ENCODE measurements at places on chromosomes 7 and 10. TPM values are rescaled to one million over a fixed set of nuclear protein-coding genes. Genes with fewer than 3 reads are reported as not detected.

The CUZD1 gene
- total RNA-seq = 2.7 TPM

The PDCD11 gene
- 19.5 TPM for total RNA-seq

GRCh38 chr7:20895563-20895962 is 108.9 kb upstream of the SP8 start:
- DNase-seq = no peak

- DNase-seq = no peak
These were observed 187.6 kb upstream of the NEBL start for GRCh38 chr10:21084700-21085099.

The HGF gene
- 8.0 TPM for total RNA-seq

GRCh38 chr10:107552963-107553362 is 388.5 kb upstream of the SORCS1 start:
- DNase-seq = no peak

The IL6 gene
- 0.52 TPM for total RNA-seq

DNA sequence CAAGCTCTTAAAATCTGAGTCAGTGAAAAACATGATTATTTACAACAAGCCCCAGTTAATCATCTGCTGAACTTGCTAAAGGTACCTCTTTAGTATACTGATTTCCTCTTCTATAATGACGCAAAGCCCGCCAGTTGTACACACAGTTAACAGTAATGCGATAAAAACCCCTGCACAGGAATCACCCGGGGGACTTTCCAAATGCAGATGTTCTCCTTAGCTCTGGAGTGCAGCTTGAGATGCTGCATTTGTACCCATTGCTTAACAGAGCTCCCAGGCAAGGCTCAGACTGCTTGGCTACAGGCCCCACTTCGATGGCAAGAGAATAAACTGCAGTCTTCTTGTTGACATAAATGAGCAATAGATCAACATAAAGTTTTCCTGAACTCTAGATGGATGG is 279.6 kb upstream of the HGF start:
- DNase-seq = no peak

DNA sequence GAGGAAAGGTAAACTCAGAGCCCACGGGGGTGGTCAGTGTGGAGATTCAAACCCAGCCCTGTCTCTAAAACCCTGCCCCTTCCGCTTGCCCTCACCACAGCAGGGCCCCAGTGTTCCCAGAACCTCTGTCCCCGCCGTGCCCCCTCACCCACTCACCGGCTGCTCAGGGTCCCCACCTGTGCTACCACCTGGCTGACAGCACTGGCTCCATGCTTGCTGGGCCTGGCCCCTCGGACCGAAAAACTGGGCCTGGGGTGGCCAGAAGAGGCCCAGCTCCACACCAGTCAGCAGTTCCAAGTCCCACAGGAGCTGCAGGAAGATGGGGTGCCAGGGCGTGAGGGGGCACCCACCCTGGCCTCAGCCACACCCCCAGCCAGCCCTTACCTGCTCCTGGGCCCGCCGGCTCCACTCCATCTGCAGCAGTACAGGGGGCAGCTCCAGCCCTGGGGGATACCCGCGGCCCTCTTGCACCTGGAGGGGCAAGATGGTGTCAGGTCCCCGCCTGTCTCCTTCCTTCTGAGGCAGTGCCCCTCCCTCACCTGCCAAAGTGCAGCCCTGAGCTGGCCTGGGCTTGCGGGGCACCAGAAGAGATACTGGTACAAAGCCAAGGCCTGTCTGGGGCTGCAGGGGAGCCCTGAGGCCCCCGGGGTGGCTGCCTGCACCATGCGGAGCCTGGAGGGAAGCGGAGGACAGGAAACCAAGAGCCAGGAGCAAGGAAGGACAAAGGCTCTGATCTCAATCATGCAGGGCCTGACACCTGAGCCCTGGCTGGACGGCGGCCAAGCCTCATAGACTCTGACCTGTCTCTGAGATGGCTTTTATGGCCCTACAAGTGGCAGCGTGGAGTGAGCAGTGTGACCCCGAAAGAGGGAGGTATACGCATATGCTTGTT is 11.7 kb downstream of the ATP6V1F start:
- no peak for DNase-seq

DNA sequence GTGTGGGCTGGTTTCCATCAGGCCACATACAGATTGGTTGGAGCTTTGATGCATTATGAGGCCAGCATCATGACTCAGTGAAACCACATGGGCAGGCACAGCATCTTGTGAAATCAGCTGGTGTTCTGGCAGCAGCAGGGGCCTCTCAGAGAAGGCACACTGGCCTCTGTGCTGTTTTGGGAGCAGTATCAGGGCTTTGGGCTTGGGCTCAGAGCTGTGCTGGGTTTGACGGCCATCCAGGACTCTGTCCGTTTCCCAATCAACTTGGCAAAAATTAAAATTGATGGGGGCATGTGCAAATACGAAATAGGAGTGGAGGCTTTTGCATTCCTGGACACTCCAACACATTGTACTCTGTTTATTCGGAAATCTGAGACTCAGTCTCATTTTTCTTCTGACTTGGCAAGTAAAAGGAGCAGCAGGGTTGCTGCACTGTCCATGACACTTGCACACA is 190.9 kb downstream of the BMPER start:
- peak; percentile 48 for DNase-seq

The HKDC1 gene
- 41.2 TPM for total RNA-seq

The CEP55 gene
- 1.3 TPM for total RNA-seq

DNA sequence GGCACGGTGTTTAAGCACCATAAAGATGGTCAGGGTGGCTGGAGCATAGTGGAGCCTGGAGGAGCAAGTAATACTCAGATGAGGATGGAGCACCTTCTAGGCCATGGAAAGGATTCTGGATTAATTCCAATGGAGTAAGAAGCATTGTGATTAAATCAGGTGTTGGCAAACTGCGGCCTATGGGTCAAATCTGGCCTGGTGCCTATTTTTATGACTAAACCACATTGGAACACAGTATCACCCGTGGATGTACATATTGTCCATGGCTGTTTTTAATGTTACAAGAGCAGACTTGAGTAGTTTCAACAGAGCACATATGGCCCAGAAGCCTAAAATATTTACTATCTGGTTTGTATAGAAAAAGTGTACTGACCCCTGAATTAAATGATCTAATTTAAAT is 49.9 kb upstream of the TMEM248 start:
- DNase-seq = no peak

- no peak for DNase-seq
These were observed 150.4 kb upstream of the LANCL2 start for GRCh38 chr7:55214707-55215106.

DNA sequence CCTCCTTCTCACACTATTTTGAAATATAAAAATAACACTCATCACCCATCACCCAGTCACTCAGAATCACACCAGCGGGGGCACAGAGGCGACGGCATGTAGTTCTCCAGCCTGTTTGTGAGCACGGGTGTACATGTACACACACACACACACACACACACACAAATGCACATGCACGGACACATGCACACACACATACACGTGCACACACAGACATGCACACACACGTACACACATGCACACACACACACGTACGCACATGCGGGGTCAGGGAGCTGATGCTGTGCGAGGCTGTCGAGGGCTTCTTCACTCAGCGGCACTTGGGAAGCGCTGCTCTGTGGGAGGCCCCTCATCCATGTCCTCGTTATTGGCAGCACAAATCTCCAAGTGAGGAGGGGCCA is 178.8 kb downstream of the ELFN1 start:
- DNase-seq = no peak

The LGI1 gene
- total RNA-seq = 4.2 TPM

DNA sequence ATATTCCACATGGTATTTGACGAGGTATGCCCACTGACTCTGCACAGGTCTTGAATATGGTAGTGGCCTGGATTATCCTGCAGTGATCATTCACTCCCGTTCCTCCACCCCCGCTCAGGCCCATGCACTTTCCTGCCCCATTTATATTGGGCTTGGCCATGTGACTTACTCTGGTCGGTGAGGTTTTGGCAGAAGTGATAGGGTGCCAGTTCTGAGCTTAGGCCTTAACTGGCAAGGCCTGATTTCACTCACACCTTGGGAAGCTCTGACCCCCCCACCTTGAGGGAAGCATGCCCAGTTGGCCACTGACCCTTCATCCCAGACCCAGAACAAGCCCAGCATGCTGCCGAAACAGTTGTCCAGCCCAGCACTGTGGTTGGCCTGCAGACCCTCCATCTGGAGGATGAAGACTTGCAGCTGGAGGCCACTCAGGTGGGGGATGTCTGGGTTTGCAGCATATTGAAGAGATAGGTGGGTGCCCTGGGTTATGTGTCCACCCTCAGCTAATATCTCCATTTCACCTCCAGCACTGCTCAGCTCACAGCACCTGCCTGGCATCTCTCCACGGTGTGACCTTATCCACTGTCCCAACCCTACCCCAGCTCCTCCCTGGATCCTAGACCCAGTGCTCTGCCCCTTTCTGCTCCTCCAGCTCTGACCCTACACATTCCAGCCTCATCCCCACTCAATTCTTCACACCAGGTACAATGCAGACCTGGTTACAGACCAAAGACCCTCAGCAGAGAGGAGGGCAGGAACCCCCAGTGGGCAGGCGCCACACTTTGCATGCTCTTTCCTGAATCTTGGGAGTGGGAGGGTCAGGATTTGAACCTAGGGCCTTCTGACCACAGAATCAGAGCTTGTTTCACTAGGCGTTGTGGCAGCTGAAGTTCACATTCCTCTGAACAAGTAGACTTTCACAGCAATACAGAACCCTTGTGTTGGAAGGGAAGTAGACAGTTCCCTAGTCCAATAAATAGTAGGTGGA is 138.1 kb upstream of the CHST15 start:
- no peak for DNase-seq

GRCh38 chr7:104694710-104695109 is 319.3 kb upstream of the KMT2E start:
- no peak for DNase-seq

GRCh38 chr7:112453505-112454171 is 3.4 kb downstream of the IFRD1 start:
- DNase-seq = no peak

DNA sequence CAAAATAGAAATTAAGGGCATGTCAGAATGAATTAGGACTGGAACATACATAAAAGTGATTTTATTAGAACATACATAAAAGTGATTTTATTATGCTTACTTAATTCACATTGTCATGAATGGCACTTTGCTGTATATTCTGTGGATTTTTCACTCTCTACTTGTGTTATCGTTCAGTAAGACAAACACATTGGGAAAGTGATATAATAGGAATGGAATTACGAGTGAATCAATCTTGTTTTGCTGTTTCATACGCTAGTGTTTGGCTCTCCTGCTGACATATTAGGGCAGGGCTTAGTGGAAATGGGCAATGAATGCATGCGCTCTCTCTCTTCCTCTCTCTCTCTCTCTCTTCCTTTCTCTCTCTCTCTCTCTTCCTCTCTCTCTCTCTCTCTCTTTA is 561.1 kb downstream of the ACTR3B start:
- DNase-seq = no peak

- DNase-seq = no peak
These were observed 62.5 kb downstream of the PIK3CG start for GRCh38 chr7:106927536-106927935.

- DNase-seq = no peak
These were observed 86.2 kb upstream of the CACUL1 start for GRCh38 chr10:118840776-118841468.

DNA sequence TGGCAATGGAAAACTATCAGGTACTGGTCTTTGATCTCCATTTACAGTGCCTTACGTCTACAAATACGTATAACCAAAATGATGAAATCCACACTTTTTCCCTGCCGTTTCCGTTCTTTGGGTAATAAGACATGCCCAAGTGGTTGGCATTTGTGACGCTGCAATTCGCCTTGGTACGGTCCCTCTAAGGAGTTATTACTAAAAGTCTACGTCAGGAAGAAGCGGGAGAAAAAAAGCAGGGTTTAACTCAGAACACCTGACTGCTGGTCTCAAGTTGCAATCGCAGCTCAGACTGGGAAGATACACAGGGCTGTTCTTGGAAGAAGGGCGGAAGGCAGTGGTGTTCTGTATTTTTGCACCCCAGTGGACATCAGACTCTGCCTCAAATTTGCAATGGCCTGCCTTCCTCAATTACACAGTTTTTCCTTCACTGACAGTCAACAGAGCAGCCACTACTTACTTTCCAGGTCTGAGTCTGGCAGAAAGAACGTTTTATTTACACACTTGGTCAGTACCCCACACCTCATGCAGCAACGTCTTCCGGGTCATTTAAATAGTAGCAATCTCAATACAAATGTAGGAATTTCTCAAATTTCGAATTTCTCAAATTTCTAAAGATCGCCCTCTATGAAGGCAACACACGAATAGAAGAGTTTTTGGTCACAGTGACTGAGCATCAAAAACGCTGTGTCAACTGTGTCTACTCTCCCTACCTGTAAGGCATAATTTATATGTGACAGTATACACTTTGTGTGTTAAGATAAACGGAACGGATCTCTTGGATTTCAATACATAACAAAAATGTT is 2.1 kb downstream of the BAIAP2L1 start:
- DNase-seq = no peak

- no peak for DNase-seq
These were observed 216.1 kb upstream of the ZMIZ1 start for GRCh38 chr10:78852466-78853240.

The IDI2 gene
- total RNA-seq = not detected

DNA sequence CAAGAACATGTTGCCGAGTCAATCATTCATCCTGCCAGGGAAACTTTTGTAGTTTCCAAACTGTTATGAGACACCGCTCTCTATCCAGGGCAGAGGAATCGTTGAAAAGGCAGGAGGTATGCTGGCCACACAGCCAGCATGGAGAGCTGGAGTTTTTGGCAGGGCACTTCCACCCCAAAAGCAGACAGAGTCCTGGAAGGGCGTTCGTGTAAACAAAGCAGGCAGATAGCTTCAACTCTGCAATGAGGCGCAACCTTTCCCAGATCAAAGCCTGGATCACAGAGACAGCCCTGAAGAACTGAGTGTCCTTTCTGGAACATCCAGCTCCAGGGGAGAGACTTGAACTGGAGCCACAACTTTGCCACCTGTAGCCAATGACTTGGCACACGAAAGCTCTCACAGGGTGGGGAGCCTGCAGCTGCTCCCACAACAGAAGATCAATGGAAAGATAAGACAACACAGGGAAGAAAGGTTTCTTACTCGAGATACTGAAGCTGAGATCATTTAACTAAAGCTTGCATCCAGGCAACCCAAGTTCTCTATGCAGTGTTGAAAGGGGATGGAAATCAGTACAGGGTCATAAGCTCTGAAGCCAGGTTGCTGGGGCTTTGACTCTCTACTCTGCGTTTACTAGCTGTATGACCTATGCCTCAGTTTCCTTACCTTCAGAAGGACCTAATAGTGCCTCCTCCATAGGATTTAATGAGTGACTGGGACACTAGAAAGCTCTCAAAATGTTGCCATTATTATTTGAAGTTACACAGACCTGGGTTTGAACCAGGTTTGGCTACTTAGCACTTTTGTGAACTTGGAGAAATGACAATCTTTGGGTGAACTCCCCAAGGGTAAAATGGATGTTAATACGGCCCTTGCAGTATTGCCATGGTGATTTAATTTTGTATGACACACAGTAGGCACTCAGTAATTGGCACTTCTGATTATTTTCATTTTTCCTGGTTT is 434.8 kb upstream of the NPVF start:
- no peak for DNase-seq

All from mucosa of gallbladder (tissue), 1 donor.